Fibroblast of lung (primary cell): ENCODE measurements at places on chromosomes 7 and 10. TPM values are rescaled to one million over a fixed set of nuclear protein-coding genes. Genes with fewer than 3 reads are reported as not detected.
A peak's percentile ranks its signal among the peaks of the same experiment; 100 is the strongest.

PDZD7 gene
- total RNA-seq = 1.3 TPM in 2 replicates

SORBS1 gene
- 0.26 and 0.50 TPM in 2 replicates for total RNA-seq

COMTD1 gene
- 5.6 and 8.3 TPM in 2 replicates for total RNA-seq

DNA sequence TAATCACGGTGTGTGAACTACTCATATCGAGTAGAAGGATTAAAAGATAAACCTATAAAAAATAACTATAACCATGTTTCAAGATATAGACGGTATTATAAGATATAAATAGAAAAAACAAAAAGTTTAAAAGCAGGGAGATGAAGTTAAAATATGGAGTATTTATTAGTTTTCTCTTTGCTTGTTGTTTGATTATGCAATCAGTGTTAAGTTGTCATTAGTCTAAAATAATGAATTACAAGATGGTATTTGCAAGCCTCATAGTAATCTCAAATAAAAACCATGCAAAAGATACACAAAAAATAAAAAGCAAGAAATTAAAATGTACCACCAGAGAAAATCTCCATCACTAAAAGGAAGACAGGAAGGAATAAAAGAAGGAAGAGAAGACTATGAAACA lies 83.3 kb downstream of the TES start:
- no peak for DNase-seq

EXOSC1 gene
- total RNA-seq = 32.7 and 33.1 TPM in 2 replicates

ADAP1 gene
- 1.0 and 2.3 TPM in 2 replicates for total RNA-seq

OR2A42 gene
- under 0.01 TPM in 1 of 2 replicates, not detected in the other for total RNA-seq

- DNase-seq = no peak
Measured at GRCh38 chr7:144410441-144410840, 6.9 kb upstream of the NOBOX start.

GRCh38 chr7:85423209-85423895 lies 236.5 kb upstream of the SEMA3D start:
- no peak for DNase-seq

- no peak for DNase-seq
Measured at GRCh38 chr10:126729314-126729870, 58.9 kb upstream of the C10orf90 start.

DNA sequence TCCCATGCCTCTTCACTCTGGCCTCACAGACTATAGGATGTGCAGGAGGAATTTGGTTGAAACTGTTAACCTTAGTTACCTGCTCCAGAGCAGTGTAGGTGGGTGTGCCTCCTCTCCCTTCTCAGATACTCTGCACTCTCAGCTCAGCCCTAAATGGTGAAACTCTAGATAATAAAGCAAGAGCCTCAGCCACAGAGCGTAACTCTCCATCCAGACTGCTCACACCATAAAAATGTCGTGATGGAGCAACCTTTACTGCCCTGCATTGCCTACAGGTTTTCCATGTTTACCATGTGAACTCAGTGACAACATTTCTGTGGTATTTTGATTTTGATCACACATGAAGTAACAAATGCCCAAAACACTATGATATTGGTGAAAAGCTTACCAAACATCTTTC lies 227.7 kb downstream of the CREB5 start:
- DNase-seq = no peak

POLL gene
- total RNA-seq = 12.3 and 15.7 TPM in 2 replicates

UPK3BL2 gene
- 1.0 and 3.8 TPM in 2 replicates for total RNA-seq

DNA sequence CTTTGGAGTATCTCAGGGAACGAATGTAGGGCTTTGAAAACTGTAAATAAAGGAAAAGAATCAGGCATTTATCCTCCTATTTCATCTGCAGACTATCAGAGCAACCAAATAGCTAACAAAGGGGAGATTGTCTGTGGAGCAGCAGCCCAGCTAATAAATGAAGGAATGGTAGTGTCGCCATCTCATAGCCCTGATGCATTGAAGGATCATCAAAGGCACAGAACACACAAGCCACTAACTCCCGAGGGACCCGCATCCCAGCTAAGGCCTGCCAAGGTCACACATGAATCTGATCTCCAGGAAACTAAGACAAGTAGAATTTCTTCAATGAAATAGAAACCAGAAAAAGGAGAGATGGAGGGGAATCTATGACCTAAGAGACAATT lies 38.2 kb downstream of the CALML5 start:
- no peak for DNase-seq

DNA sequence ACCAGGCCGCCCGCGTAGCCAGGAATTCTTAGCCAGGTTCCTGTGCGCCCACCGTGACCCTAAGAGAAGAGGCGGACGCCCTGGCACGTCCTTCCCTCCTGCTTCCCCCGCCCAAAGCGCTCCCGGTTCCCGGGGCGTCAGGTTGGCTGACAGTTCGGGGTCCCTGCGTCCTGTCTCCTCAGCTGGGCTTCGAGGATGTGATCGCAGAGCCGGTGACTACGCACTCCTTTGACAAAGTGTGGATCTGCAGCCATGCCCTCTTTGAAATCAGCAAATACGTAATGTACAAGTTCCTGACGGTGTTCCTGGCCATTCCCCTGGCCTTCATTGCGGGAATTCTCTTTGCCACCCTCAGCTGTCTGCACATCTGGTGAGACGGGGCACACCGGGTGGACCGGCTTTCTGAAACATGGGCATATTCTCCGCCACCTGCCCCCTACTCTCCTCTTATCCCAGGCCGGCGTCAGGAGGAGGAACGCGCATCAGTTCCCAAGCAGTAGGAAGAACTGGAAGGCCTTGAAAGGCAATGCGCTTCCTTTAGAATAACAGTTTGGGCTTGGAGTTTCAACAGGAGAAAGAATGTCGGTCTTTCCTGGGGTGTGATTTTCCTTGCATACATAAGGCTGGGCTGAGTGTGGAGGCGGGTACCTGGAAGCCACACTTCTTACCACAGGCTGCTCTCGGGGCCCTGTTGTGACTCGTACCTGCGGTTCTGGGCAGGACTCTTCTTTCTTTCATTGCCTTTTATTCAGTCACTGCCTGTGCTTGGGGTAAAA lies 728 bp downstream of the CAV2 start:
- DNase-seq = peak; percentile 85

SEMA3A gene
- total RNA-seq = 19.5 and 60.8 TPM in 2 replicates

TRIM73 gene
- total RNA-seq = 0.51 and 1.3 TPM in 2 replicates

DNA sequence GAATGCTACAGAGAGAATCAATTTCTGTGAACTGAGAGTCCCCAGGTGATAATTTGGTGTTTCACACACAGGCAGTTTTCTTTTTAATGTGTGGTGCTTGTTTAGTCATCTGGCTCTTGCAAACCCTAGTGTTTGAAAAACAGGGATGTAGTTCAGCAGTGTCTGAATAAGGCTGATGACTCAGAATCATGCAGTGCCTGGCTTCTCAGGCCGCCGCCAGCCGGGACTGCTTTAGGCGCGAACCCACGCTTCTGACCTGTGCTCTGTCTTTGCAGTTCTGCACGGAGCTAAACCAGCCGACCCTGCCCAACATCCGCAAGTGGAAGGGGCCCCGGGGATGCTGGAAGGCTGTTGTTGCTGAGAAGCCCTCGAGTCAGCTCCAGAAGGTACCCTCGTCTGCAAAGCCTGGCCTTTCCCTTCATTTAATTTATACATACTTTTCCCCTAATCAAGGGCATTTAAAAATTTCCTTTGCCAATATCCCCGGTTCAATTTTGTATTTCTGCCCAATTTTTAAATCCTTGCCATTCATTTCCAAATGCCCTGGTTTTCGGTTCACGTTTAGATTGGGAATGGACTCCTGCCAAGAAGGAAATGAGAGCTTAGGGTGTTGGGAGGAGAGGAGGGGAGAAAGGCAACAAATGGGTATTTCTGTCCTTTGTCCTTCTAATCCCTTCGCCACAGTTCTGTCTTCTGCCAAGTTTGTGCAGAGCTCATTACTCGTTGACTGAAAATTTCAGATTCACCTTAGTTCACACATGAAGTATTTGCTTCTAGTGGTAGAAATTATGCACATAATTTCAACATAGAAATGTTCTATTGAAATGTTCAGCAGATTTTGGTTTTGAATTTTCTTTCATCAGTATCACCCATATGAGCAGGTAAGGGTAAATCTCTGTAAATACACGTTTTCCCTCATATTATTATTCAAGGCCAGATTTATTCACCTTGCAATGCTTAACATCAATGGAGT lies 108.5 kb upstream of the ANLN start:
- peak; percentile 90 for DNase-seq

DNA sequence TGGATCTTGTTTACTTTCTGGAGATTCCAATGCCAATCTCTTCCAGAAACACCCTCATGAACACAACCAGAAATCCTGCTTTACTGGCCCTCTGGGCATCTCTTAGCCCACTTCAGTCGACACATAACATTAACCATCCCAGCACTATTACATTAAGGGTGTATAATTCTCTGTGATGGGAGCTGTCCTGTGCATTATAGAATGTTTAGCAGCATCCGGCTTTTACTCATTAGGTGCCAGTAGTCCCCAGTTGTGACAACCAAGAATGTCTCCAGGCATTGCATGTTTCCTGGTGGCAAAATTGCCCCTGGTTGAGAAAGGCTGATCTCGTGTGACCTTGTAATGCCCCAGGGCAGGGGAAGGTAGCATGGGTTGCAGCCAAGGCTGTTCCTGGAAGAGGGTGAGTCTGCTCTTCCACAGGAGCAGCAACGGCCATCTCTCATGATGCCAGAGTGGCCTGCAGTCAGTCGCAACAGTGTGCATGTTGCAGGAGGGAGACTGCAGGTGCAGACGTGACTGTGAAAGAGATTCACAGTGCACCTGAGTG lies 2.6 kb upstream of the DDC start:
- no peak for DNase-seq

DNA sequence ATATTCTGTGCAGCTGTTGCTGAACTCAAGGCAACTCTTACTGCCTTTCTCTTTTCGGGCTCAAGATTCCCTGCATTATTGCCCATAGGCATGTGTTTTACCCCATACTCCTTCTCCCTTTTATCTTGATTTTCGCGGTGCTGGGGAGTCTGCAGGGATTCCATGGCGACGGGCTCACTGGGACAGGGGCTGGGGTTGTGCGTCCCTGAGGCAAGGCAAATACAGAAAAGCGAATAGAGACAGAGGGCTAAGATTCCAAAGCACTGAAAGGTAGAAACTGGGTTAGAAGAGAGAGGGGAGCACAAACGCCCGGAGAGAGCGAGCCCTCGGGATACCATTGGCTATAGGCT lies 519 bp upstream of the RPP38 start:
- no peak for DNase-seq

DNA sequence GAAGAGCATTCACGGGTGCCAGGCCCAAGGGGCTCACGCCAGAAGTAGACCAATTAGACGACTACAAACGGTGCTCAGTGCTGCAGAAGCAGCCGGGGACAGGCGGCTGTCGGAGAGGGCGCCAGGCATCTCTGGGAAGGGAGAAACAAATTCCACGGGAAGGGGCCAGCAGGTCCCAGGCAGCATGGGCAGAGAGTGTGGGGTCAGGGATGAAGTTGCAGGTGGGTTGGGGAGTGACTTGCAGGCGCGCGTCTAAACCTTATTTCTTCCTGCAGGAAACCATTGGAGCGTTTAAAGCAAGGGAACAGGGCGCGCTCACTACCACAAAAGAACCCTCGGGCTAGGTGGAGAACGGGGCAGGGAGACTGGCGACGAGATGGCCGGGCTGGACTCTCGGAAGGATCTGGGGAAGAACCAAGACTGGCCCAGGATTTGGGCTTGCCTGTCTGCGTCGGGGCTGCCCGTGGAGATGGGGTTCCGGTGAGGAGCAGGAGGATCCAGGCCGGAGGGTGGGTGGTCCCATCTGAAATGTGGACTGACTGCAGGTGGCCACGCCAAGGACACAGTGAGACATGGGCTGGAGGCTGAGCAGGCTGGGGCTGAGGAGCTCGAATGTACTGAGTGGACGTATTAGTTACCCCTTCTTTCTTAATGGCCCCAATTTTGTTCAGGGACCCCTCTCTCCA lies 116.3 kb upstream of the DIP2C start:
- DNase-seq = no peak

BRAT1 gene
- total RNA-seq = 20.1 and 20.3 TPM in 2 replicates

GRCh38 chr10:47253030-47253637 lies 46.9 kb upstream of the GDF10 start:
- DNase-seq = no peak

GRCh38 chr10:119784340-119785067 lies 58.7 kb downstream of the INPP5F start:
- DNase-seq = no peak

- no peak for DNase-seq
Measured at GRCh38 chr7:145293228-145293701, 457.4 kb upstream of the TPK1 start.

- no peak for DNase-seq
Measured at GRCh38 chr7:149500201-149500600, 2.6 kb upstream of the ZNF746 start.

GPR37 gene
- total RNA-seq = 6.9 and 20.6 TPM in 2 replicates

GRCh38 chr7:74464931-74465886 lies 11.5 kb downstream of the GTF2IRD1 start:
- DNase-seq = no peak

DNA sequence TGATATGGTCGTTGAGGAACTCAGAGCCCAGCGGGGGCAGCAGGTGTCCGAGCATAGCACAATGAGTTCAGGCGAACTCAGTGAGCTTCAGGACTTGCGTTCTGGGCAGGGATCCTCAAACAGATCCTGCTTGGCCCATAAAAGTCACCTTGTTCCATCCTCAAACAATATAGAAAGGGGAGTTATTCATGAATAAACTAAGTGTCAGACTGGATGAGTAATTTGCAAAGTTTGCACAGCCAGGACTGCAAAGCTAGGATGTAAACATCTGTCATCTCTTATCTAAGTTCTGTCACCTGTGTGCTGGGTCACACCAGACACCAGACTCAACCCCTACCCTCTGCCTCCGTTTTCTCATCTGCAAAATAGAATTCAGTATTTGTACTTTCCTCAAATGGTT lies 58.0 kb upstream of the PFKP start:
- no peak for DNase-seq

GRCh38 chr7:124532166-124532565 lies 233.4 kb downstream of the GPR37 start:
- DNase-seq = peak; percentile 29

DNA sequence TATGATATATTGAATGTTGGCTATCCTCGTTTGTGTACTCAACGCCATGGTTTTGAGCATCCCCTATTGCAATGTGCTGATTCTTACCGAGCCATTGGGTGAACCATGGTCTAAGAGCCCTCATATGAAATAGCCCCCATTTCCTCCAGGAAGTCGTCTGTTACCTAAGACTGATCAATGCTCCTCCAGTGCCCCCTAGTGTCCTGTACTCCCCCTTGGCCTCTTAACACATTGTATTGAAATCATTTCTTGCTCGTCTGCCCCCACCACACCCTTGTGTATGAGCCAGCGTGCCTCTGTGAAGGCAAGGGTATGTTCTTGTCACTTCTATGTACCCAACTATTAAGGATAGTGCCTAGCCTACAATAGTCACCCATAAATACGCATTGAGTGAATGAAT lies 11.2 kb upstream of the SLC35B4 start:
- DNase-seq = peak; percentile 35

GRCh38 chr7:149625340-149625946 lies 127.8 kb upstream of the ZNF746 start:
- DNase-seq = peak; percentile 65

RBP3 gene
- not detected in 2 replicates for total RNA-seq

DRGX gene
- not detected in 2 replicates for total RNA-seq

GRCh38 chr7:133947458-133948254 lies 179.5 kb upstream of the LRGUK start:
- no peak for DNase-seq

GRCh38 chr7:125057963-125058362 lies 128.3 kb upstream of the POT1 start:
- DNase-seq = no peak
